ENCODE measurements at places on chromosomes 13 and 19. TPM values are rescaled to one million over a fixed set of nuclear protein-coding genes. Genes with fewer than 3 reads are reported as not detected.

GRCh38 chr13:30097701-30098100 lies 209.7 kb downstream of the KATNAL1 start:
- DNase-seq, result no peak

DNA sequence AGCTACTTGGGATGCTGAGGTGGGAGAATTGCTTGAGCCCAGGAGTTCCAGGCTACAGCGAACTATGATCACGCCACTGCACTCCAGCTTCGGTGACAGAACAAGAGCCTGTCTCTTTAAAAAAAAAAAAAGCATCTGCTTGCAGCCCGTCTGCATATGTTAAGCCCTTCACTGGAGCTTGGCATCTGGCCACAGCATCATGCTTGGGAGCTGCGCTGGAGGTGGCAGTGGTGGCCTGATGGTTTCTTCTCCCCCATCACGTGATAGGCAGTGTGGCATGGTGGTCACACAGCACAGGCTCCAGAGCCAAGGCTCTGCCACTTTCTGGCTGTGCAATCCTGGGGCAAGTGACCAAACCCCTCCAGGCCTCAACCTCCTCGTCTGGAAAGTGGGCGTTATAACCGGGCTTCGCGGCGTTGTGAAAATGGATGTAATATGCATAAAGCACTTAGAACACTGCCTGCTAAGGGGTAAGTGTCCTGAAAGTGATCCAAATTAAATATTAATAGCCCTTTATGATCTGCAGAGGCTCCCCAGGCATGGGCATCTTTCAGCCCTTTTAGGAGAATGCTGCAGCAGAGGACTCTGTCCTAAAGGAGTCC lies 24.4 kb downstream of the MARK4 start:
- DNase-seq, result no peak

The ZNF626 gene
- 59.8 TPM for total RNA-seq

The ANO8 gene
- total RNA-seq, result 4.1 TPM

The KASH5 gene
- total RNA-seq, result not detected

The SYNE4 gene
- total RNA-seq, result 0.58 TPM

The ALG5 gene
- 43.4 TPM for total RNA-seq

- DNase-seq, result no peak
Observed at GRCh38 chr19:3054265-3054971, 7.9 kb downstream of the TLE5 start.

The ZNF442 gene
- total RNA-seq, result 13.4 TPM

The PDX1 gene
- not detected for total RNA-seq

The NAPSA gene
- total RNA-seq, result 0.58 TPM

The DAZAP1 gene
- 37.0 TPM for total RNA-seq
